ENCODE measurements at places on chromosomes 3 and 15. TPM values are rescaled to one million over a fixed set of nuclear protein-coding genes. Genes with fewer than 3 reads are reported as not detected.

DNA sequence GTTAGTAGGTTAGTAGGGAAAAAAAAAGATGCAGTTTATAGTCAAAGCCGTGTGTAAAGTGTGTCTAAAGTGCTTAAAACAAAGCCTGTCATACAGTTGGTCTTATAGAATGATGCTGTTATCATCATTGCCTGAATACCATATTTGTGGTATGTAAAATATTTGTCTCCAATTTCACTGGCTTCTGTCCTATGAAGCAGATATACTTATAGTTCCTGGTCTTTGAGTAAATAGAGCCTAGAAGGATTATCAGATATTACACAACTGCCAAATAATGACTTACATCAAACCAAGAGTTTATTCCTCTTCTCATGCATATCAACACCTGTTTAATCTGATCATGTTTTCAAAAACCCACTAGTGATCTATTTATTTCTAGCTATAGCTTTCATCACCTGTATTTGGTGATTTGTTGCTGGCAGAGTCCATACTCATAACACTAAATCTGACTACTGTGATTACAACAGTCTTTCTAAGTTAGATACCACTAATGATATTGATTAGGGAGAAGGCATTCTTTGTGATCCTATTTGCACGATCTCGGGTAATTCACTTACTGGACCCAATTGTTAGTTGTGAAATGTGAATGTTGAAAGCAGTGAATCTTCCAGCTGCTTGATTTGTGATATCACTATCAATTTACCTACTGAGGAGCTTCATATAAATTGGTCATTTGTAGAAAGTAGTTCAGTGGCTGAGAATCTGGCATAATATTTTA lies 413.7 kb downstream of the LPP start:
- no peaks in the 10 kb centered on the region for H3K27me3 ChIP-seq
- DNase-seq: no peak
- H3K4me3 ChIP-seq: no peak overlapping the region
- peaks cover 6% of the 10 kb centered on the region for H3K4me1 ChIP-seq

DNA sequence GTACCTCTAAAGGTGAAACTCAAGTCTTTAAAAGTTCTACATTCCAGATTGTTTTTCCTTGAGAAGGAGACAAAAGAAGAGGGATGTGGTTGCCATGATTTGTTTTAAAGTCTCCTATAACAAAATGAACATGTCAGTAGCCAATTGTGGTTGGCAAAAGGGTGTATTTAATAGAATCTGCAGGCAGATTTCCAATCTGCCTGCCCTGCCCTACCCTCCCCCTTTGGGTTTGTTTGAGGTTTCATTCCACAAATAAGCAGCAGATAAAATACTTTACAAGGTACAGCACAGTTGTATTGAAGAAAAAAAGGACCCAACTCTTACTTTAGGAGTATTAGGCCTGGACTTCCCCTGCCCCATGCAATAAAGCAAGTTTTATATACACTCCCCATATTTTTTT lies 59.5 kb downstream of the MLH1 start:
- no peak for DNase-seq
- peaks cover 13% of the 10 kb centered on the region for H3K4me1 ChIP-seq
- H3K27ac ChIP-seq: no peak overlapping the region
- no peak overlapping the region for H3K4me3 ChIP-seq
- no peaks in the 10 kb centered on the region for H3K27me3 ChIP-seq
- peaks cover 56% of the 10 kb centered on the region for H3K36me3 ChIP-seq

TMEM108 gene
- not detected for total RNA-seq

DNA sequence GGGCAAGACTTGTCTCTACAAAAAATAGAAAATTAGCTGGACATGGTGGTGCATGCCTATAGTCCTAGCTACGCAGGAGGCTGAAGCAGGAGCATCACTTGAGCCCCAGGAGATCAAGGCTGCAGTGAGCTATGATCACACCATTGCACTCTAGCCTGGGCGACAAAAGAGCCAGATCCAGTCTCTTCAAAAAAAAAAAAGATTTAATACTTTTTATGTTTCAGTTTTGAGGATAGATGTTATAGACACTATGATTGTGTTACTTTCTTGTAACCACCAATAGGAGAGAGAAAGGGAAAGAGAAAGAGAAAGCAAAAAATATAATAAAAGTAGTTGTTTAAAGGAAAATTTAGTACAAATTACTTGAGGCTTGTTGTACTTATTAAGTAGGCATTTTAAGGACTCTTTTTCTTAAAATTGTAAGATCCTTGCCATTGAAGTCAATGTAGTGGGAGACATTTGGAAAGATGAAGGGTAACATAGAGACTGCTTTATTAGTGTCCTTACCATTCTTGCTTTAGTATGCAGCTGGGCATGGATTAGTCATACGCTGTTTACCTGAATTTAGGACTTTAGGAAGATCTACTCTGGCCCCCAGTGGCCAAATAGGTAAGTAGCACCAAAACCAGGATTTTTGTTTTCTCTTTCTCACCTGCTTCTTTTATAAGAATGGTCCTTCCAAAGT lies 35.1 kb upstream of the ZDHHC23 start:
- peaks cover 3% of the 10 kb centered on the region for H3K4me1 ChIP-seq
- no peak overlapping the region for H3K27ac ChIP-seq
- no peaks in the 10 kb centered on the region for H3K36me3 ChIP-seq
- H3K27me3 ChIP-seq: peaks cover 13% of the 10 kb centered on the region

SI gene
- not detected for total RNA-seq

DNA sequence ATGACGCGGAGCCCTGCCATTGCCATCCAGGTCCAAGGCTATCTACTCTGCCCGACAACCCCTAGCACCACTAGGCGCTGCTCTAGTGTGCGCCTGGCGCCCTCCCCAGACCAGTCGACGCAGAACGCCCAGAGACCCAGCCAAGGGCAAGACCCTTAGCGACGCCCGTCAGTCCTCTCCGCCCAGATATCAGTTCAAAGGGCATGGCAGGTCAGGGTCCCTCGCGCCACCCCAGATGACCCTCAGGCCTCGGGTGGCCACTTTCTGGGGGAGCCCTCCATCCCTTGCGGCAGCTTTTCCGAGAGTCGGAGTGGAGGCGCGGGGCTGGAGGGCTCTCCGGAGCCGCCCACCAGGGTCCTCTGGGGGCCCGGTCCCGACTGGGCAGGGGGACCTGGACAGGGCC lies 371 bp upstream of the CLSTN2 start:
- H3K4me3 ChIP-seq: no peak overlapping the region
- no peak overlapping the region for H3K27ac ChIP-seq
- H3K4me1 ChIP-seq: peaks cover 6% of the 10 kb centered on the region
